ENCODE measurements at places on chromosomes 12 and 14.

DNA sequence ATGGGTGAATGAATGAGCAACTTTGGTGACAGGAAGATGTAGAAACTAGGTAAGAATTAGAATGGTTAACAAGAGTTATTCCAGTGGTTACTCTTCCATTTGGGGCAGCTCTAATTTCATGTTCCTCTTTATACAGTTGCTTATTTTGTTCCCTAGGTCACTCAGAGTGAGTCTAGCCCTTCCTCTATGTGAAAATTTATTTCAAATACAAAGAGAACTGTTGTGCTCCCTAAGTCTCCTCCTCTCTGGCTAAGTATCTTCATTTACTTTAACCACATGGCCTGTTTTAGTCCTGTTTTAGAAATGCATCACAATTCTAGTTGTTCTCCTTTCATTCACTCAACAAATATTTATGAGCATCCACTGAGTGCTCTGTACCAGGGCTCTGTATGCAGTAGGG lies 51.1 kb upstream of the HIF1A start:
- no peak for DNase-seq

DNA sequence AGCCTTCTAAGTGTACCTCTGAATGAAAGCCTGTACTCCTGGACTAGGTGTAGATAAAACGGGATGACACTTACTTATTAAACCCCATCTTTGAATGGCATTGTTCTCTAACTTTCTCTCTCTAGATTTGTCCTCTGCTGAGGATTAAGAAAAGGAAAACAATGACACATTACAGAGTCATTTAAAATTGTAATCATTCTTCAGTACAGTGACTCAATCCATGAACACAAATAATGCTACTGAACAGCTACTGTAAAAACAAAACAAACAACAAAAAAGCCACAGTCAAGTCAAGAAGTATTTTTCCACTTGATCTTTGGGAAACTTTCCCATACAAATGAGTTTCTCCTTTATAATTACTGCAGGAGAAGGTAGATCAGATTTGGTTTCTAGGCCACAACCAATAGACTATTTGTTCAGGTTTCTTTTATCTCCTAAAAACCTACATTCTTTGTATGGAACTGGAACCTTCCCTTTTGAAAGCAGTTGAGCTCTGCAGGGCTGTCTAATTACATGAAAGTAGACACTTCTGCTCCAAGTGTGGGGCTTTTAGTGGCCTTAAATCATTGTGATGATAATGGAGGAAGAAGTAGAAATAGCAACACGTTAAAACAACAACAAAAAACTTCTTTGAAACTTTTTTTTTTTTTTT lies 219.1 kb downstream of the ESR2 start:
- no peak for DNase-seq

- DNase-seq: no peak
Measured at GRCh38 chr12:110809149-110809548, 37.6 kb upstream of the CCDC63 start.

DNA sequence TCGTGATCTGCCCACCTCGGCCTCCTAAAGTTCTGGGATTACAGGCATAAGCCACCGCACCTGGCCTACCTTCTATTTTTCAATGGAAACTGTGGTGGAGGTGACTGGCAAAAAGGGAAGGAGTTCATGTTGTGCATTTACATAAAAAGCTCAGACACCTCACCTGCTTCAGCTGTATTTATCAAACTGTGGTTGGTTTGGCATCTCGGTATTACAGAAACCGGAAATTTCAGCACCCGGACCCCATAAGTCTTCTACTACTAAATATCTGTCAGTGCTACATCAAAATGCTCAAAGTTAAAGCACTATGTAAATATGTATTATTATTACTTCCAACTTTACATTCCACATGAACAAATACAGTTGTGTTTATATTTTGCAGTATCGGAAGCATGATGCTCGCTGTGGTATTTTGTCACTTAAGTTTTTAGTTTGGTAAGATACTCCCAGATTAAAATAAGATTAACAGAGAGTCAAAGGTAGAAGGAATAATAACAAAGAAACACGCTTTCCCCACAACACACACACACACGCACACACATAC lies 95.4 kb downstream of the ITPR2 start:
- DNase-seq: no peak

DNA sequence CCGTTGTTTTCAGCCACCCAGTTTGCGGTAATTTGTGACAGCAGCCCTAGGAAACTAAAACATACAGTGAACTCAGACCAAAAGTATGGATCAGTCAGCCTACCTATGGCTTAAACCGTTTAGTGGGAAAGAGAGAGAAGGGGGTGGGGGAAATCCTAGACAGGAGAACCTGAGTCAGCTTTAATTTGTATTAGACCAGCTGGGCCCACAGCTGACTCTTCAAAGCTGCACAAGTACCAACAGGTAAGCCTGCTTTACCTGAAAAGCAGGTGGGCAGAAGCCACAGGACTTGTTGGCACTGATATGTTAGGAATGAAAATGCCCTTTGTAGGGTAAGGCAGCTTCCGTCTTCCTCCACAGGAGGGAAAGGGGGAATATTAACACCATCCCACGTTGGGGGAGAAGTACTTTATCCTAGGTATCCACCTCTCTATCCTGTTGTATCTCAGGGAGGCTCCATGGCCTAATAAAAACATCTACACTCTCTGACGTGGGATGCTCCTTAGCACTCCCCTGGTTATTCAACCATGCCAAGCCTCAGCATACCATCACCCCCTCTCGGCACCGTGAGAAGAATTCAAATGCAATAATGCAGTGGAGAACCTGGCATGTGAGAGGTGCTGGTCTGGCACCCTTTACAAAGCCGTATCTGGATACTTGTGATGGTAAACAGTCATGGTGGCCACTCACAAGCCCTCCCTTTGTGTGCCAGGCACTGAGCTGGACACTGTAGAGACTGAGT lies 70.3 kb downstream of the STON2 start:
- DNase-seq: no peak

DNA sequence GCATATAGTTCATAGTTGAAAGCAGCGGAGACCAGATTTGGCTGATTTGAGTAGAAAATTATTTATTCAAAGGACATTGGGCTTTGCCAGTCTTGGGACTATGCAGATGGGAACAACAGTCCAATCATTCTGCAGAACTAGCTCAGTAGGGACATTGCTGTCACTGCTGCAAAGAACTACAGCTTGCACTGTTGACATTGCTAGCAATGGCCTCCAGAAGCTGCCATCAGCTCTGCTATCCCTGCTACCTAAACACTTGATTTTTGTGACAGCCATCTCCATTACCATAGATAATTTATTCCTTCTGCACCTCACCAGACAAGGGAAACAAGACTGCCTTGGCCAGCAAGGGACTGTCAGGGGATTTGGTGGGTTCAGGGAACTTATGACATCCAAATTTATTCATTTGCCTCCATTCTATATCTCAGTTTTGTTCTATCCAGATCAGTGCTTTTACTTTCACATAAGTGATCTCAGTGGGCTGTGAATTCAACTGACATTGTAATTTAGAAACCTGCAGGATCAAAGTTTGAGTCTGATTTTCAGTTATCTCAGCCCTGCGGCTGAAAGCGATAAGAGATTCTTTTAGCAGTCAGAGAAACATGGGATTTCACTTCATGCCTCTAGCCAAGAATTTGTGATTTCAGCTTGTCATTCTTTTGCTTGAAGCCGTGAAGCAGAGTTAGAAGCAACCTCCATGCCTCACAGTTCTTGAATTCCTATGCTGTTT lies 136.7 kb upstream of the FBXO33 start:
- no peak for DNase-seq

- DNase-seq: no peak
Measured at GRCh38 chr14:67400434-67400833, 11.5 kb downstream of the PLEK2 start.

Data from C1 segment of cervical spinal cord (tissue), 14 donors.